ENCODE measurements at places on chromosomes 1 and 21.

DNA sequence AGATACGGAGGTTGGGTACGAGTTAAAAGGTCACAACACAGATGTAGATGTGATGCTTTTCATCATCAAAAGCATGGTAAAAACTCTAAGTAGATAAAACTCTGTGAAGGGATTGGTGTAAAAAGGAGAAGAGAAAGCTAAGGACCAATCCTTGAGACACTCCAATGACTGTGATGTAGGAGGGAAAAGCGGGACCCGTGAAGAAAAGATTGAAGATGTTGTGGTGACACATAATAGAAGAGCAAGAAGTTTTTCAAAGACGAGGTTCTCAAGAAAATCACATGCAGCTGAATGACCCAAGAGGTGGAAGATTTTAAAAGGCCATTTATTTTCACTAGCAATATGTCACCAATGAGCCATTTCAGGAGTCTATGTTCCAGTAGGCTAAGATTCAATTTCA, 179.5 kb downstream of the MRPL39 start:
- no peak for DNase-seq

DNA sequence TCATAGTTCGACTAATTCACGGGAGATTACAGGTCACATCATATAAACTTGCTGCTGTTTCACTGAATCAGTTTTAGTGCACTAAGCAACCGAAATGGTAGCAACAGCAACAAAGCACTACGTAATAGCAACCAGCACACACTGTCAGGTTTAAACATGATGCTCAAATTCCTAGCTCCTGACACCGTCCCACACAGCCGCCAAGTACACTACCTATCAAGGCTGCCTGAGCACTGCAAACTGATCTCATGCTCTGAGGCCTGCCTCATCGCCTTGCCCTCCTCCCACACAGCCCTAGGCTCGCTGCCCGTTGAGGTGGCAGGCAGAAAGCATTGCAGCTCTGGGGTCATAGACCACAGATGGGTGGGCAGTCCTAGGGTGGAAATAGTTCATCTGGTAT, 12.4 kb downstream of the LAMC2 start:
- peak; percentile 50 for DNase-seq

- peak; percentile 48 for DNase-seq
Measured at GRCh38 chr1:228344631-228345072, 62.0 kb downstream of the TRIM11 start.

DNA sequence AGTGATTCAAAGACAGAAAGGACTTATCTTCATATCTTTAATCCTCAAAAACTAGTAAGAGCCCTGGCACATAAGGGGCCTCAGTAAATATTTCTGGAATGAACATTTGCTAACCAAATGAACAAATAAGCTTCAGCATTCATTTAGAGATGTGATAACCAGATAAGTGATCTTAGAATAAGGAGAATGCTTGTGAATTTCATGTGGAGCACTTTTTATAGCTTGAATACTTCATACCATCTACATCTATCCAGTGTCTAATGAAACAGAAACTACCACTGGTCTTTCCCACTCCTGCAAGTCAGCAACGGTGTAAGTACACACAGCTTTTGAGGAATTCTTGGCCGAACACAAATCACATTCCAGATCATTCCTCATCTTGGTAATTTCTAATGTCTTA, 38.5 kb downstream of the EDEM3 start:
- no peak for DNase-seq

GRCh38 chr1:64701886-64702285, 43.0 kb upstream of the RAVER2 start:
- no peak for DNase-seq

GRCh38 chr1:169150641-169151337, 44.3 kb downstream of the ATP1B1 start:
- no peak for DNase-seq
